Activated naive CD8-positive, alpha-beta T cell treated with anti-CD3 and anti-CD28 coated beads, Interleukin-2, amount 50 U/mL, for 16 hours (primary cell): ENCODE measurements at places on chromosomes 16 and 17.

GRCh38 chr16:11175787-11176341, 80.1 kb downstream of the SOCS1 start:
- no peak for DNase-seq

DNA sequence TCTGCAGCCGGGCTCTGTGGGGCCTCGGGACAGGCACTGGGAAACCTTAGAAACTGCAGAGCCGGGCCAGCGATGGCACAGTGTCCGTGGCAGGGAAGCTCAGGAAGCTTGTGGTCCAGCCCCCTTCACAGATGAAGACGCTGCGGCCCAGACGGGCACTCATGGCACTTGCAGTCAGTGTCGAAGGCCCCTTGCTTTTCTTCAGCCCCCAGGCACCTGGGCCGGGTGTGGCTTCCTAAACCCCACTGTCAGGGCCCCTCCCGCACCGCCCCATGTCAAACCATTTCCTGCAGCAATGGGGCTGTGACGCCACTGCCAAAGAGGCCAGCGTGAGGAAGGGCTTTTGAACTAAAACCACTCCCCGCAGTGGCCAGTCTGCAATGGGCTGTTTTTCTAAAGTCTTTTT, 164.0 kb downstream of the LAT start:
- DNase-seq = no peak

DNA sequence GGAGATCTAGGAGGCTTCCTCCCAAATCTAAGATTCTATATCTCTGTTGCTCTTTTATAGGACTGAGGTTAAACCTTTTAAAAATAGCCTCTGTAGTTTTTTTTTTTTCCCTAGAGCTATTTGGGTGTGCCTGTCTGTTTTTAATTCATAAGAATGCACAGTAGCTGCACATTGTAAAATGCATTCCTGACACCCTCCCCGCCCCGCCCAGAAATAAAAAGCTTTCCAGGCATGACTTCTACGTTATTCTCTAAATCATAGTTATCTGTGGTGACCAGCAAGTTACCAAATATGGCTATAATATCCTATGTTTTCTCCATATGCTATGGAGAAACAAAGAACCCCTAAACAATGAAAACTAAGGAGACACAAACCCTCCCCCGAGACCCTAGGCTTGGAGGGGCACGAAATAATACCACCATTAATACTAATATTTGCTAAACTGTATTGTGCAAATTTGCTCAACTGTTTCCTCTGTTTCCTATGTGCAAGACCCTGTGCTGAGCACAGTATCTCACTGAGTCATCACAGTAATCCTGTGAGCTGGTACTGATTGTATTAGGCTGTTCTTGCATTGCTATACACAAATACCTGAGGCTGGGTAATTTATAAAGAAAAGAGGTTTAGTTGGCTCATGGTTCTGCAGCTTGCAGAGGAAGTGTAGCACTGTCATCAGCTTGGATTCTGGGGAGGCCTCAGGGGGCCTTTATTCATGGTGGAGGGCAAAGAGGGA, 388.3 kb downstream of the CA10 start:
- DNase-seq = no peak

DNA sequence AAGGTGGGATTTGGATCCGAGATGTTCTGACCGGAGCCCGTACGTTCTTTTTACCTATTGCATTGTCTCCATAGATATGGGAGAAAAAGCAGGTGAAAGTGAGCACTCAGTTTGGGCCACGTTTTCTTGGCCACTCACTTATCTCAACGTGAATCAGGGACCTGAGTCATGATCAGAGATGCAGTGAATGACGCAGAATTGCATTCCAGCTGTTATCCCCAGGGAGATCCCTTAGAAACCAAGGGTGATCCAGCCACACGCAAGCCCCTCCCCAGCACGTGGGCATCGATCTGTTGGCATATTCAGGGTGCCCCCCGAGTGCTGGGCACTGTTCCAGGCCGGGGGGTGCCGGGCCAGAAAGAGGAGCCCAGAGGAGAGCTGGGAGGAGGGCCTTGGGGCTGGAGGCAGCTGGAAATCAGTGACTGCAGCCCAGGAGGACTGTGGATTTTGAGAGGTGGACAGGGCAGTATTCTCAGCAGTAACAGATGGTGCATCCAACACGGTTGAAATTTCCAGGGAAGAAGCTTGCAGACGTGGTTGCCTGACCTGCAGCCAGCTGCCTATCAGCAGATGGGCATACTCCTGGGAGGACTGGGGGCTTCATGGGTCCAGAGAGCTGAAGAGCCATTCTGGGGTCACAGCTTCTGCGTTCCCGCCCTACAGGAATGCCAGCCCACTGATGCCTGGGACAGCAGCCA, 87.2 kb upstream of the CACNG5 start:
- no peak for DNase-seq

DNA sequence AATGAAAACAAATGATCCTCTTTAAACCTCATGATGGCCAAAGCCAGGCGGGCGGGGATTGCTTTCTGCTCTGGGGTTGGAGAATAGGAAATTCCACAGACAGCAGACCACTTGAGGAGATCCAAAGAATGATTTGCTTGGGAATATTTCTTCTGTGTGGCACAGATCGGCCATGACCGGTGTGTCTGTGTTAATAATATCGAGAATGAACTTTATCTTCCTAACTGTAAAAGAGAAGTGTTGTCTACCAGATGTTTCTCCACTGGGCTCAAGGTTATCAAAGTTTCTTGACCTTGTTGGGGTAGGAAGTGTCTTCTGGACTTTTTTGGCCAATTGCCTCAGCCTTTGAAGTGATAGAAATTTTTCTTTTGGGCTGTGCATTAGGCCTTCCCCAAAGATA, 186.6 kb upstream of the ZFHX3 start:
- no peak for DNase-seq

DNA sequence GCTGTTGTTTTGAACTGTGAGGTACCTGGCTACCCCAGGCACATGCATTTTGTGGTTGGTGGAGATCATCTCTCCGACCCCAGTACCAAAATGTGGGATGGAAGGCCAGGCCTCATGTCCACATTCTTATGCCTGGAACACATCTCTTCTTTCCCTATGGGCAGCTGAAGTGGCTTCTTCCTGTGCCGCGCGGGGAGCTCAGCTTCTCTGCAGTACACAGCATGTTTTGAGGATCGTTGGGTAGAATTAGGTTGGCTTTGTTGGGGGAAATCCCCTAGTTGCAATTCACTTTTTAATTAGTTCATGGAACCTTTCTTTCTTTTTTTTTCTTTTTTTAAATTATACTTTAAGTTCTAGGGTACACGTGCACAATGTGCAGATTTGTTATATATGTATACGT, 242.1 kb downstream of the MSI2 start:
- no peak for DNase-seq
